ENCODE measurements at places on chromosomes 1 and 21.

GRCh38 chr1:62621907-62622306 lies 24.6 kb downstream of the ANGPTL3 start:
- H3K27me3 ChIP-seq, result no peaks in the 10 kb centered on the region
- H3K27ac ChIP-seq, result peak overlapping the region; percentile 5
- H3K4me1 ChIP-seq, result no peaks in the 10 kb centered on the region
- H3K4me3 ChIP-seq, result no peak overlapping the region

DNA sequence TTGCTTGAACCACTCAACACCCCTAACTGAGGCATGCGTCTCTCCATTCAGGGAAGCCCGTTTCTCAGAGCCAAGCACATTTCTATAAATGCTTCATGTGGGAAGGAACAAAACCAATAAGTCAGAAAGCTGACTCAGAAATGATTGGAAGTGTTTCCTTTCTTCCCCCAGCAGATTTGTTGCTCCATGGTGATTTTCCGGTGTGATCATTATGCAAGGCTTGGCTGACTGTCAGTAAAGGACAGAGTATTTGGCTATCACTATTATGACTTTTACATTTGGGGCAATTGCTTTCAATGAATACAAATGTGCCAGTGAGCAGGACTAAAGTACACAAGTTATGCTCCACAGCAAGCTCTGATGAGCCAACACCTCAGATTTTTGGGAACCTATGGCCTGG lies 53.3 kb upstream of the ZC3H11B start:
- H3K36me3 ChIP-seq, result no peaks in the 10 kb centered on the region
- no peak for DNase-seq
- no peak overlapping the region for H3K27ac ChIP-seq
- H3K4me3 ChIP-seq, result no peak overlapping the region
- no peaks in the 10 kb centered on the region for H3K4me1 ChIP-seq

- DNase-seq, result no peak
- no peaks in the 10 kb centered on the region for H3K36me3 ChIP-seq
Measured at GRCh38 chr21:43307677-43308070, 119.3 kb downstream of the SIK1 start.

GRCh38 chr1:43134068-43134467 lies 38.0 kb downstream of the EBNA1BP2 start:
- H3K4me1 ChIP-seq, result peaks cover 11% of the 10 kb centered on the region
- H3K27me3 ChIP-seq, result no peaks in the 10 kb centered on the region
- DNase-seq, result no peak

DNA sequence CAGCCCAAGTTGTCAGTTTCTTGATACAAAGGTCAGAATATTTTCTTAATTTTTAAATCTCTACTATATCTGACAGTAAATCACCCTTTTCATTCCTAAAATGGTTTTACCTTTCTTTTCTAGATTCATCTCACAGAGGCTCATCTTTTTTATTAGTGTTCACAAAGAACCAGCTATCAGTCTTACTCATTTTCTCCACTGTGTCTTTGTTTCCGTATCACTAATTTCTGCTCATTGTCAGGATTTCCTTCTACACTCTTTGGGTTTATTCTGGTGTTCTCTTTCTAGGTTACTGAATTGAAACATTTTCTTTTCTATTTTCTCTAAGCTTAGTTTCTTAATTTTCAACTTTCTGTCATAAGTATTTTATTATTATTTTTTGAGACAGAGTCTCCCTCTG lies 8.7 kb downstream of the AGPAT3 start:
- no peaks in the 10 kb centered on the region for H3K36me3 ChIP-seq
- no peak for DNase-seq
- no peak overlapping the region for H3K4me3 ChIP-seq
- no peak overlapping the region for H3K27ac ChIP-seq
- peaks cover 13% of the 10 kb centered on the region for H3K4me1 ChIP-seq

DNA sequence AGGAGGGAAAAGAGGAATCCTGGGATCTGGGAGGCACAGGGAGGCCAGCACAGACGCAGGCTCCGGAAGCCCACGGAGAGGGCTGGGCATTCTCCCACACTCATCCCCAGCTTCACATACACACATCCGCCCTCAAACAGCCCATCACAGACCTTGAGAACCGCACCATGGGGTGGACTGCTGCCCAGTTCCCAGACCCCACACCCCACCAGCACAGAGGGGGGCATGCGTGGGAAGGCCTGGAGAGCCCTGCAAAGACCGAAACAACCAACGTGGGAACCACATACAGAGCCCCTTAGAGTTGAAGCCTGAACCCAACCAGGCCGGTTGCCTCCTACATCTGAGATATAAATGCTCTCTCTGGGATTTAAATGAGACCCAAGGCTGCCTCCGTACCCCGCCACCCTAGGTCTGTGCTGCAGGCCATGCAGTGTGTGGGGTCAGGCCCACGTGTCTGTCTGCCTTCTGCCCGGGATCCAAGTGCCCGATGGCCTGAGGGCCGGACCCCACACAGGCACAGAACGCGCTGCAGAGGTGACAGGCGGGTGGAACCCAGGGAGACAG lies 126.2 kb upstream of the COL6A1 start:
- H3K27me3 ChIP-seq, result no peaks in the 10 kb centered on the region
- no peak overlapping the region for H3K27ac ChIP-seq
- H3K4me3 ChIP-seq, result no peak overlapping the region
- no peak for DNase-seq
- H3K4me1 ChIP-seq, result no peaks in the 10 kb centered on the region

- no peak for DNase-seq
- H3K27me3 ChIP-seq, result no peaks in the 10 kb centered on the region
- no peak overlapping the region for H3K27ac ChIP-seq
- H3K4me1 ChIP-seq, result no peaks in the 10 kb centered on the region
- H3K36me3 ChIP-seq, result no peaks in the 10 kb centered on the region
Measured at GRCh38 chr1:71687376-71687775, 595.0 kb downstream of the NEGR1 start.

DNA sequence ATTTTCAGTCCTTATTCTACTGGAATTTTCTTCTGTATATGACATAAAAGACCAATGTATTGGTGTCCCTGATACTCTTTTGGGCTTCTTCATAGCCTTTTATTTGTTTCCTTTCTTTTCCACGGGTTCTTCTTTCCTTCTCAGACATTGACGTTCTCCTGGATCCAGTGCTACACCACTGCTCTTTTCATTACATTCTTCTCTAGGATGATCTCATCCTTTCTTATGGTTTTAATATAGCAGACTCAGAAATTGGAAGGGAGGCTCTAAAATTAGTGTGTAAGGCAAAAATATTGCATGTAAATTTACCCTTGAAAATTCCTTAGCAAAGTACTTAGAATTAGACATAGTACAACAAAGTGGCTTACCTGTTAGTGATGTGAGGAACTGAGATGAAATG lies 65.3 kb downstream of the SELENOF start:
- no peaks in the 10 kb centered on the region for H3K27me3 ChIP-seq
- H3K27ac ChIP-seq, result no peak overlapping the region
- H3K36me3 ChIP-seq, result no peaks in the 10 kb centered on the region
- peaks cover 9% of the 10 kb centered on the region for H3K4me1 ChIP-seq
- no peak overlapping the region for H3K4me3 ChIP-seq
